Stimulated activated CD8-positive, alpha-beta memory T cell treated with anti-CD3 and anti-CD28 coated beads, Interleukin-7, amount 100 ng/mL, for 48 hours (primary cell): ENCODE measurements at places on chromosomes 16 and 17.

DNA sequence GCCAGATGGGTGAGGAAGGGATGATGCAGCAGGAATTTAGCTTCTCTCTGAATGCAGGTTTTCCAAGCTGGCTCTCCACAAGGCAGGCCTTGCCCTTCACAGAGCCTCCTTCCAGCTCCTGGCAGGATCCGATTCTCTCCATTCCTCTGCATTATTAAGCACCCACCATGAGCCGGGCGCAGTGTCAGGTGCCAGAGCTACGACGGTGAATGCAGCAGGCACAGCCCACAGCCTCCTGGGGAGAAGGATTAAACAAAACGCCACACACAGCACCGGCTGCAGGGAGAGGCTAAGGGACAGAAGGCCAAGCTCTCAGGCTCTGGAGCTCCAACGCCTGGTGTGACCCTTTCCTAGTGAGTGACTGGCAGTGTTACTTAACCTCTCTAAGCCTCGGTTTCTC, 7.1 kb upstream of the MT2A start:
- DNase-seq: no peak

- no peak for DNase-seq
These were observed 25.7 kb downstream of the RAB11FIP4 start for GRCh38 chr17:31417051-31417792.

- DNase-seq: no peak
These were observed 10.7 kb downstream of the PROCA1 start for GRCh38 chr17:28700830-28701492.

DNA sequence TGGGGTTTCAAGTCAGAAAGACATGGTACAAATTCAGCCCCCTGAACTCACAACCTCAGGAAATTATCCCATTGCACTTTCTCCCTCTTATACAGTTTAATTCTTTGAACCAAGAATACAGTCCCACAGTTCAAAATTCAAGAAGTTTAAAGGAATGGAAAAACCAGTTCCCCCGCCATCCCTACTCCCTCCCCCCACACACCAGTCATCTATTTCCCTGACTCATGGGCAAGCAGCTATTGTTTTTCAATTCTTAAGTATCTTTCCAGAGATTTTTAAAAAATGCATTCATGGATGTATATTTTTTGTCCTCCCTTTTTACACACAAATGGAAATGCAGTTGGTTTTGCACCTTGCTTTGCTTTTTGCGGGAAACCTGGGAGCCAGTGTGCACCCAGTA, 7.3 kb downstream of the SYCE1L start:
- no peak for DNase-seq

GRCh38 chr17:49063652-49064051, 66.5 kb downstream of the IGF2BP1 start:
- no peak for DNase-seq

GRCh38 chr16:53779186-53779585, 75.2 kb downstream of the FTO start:
- DNase-seq: no peak
